ENCODE measurements at places on chromosomes 7 and 10.

- DNase-seq = no peak
These were observed 2.4 kb downstream of the CCDC71L start for GRCh38 chr7:106658316-106659165.

DNA sequence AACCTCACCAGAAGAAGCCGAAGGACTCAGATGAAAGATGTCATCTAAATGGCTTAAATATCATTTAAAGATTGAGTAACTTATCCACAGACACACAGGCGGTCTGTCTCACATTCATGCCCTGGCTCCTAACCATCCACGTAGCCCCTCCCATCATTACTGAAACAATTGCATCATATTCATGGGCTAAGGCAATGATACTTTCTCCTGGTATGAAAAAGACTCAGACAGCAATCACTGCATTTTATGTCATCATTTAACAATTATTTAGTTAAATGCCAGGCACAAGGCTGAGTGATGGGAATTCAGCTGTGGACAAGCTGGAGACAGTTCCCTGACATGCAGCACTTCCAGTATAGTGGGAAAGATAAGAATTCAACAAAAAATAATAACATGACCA, 11.2 kb upstream of the TECTB start:
- DNase-seq = no peak

- no peak for DNase-seq
These were observed 13.3 kb downstream of the PRSS2 start for GRCh38 chr7:142784096-142784495.

DNA sequence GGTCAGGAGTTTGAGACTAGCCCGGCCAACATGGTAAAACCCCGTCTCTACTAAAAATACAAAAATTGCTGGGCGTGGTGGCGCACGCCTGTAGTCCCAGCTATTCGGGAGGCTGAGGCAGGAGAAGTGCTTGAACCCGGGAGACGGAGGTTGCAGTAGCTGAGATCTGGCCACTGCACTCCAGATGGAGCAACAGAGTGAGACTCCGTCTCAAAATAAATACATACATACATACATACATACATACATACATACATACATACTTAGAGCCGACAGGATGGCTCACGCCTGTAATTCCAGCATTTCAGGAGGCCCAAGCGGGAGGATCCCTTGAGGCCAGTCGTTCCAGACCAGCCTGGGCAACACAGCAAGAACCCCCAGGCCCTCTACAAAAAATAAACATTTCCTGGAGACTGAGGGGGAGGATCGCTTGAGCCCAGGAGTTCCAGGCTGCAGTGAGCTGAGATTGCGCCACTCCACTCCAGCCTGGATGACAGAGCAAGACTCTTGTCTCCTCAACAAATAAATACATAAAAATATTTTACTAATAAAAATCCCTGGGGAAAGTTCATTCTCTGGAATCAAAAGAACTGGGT, 90.9 kb upstream of the TNRC18 start:
- DNase-seq = no peak

- no peak for DNase-seq
These were observed 186.1 kb downstream of the PRKG1 start for GRCh38 chr10:51260376-51260775.

- DNase-seq = no peak
These were observed 142.1 kb downstream of the CDK14 start for GRCh38 chr7:90738249-90738648.

- DNase-seq = no peak
These were observed 1.1 kb downstream of the ZNF511 start for GRCh38 chr10:133309720-133310398.

DNA sequence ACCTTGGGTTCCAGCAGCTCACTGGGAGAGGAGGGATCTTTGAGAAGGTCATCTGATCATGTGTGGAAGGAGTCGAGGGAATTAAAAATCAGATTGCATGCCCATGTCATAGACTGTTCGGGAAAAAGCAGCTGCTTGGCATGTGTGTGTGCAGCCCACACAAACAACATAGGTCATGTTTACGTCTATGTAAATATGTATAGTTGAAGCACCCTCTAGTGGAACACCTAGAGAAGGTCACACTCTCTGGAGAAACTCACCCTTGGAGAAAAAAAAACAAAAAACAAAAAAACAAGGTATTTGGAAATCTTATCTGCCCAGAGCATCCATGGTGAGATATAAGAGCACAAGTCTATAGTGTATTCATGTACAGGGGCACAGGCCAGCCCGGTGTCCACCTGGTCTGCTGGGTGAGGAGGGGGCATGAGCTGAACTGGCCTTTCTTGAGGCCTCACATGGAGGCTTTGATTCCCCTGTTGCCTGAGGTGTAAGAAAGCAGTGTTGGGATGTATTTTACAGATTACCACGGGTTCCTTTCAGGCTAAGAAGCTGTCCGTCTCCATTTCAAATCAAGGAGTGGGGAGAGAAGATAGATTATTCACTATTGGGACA, 98.0 kb downstream of the NPY start:
- no peak for DNase-seq

- DNase-seq = no peak
These were observed 138.7 kb downstream of the NRP1 start for GRCh38 chr10:33195608-33196376.

- DNase-seq = no peak
These were observed 5.4 kb downstream of the WDR86 start for GRCh38 chr7:151404216-151405011.

DNA sequence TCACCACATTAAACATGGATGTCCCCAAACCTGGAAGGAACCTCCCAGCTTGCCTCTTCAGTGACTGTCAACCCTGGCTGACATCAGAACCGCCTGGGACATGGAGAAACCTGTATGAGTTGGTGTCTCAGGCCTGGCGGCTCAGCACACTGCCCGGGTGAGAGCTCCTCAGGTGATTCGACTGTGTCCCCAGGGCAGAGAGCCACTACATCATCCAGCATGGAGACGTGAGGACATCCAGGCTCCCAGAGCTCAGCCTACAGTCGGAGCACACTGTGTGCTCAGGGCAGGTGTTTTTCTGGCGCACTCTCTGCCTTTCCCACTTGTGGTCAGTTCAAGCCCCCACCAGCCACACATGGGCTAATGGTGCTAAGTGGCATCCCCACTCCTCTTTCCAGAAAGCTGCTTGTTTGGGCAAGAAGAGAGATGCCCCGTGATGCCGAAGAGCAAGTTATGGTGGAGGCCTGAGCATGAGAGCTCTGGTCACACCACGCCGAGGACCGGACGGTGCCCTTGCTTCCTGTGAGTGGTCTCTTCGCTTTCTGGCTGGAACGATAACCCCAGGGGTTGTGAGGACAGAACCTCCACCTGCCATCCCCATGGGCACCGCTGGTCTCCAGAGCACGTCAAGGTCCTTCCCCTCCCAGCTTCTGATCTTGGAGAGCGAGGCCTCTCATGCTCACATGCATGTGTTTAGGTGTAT, 38.5 kb downstream of the AMZ1 start:
- DNase-seq = no peak

GRCh38 chr10:50832171-50832751, 53.2 kb downstream of the A1CF start:
- DNase-seq = no peak

DNA sequence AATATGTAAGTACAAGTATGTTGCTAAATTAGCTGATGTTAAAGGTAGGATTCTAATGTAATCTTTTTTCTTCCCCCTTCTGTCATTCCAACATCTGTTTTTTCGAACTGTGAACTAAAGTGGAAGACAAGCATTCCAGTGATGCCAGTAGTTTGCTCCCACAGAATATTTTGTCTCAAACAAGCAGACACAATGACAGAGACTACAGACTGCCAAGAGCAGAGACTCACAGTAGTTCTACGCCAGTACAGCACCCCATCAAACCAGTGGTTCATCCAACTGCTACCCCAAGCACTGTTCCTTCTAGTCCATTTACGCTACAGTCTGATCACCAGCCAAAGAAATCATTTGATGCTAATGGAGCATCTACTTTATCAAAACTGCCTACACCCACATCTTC, 62.7 kb downstream of the WAC start:
- no peak for DNase-seq

GRCh38 chr10:3131098-3131497, 41.5 kb downstream of the PITRM1 start:
- no peak for DNase-seq

DNA sequence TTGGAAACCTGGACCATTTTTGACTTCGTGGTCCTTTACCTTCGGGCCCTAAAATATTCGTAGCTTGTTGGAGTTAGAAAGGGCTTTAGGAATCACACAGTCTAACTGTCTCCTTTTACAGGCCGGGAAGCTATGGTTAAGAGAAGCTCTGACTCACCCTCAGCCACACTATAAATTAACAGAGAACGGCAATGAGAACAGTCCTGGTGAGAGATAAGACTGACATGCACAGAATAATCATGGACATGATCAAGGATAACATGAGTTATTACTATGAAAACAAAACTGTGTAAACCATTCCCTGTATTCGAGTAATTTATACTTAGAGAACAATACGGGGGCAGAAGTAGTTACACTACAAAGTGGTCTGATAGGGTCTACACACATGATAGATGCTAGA, 162.5 kb upstream of the MALRD1 start:
- DNase-seq = no peak

DNA sequence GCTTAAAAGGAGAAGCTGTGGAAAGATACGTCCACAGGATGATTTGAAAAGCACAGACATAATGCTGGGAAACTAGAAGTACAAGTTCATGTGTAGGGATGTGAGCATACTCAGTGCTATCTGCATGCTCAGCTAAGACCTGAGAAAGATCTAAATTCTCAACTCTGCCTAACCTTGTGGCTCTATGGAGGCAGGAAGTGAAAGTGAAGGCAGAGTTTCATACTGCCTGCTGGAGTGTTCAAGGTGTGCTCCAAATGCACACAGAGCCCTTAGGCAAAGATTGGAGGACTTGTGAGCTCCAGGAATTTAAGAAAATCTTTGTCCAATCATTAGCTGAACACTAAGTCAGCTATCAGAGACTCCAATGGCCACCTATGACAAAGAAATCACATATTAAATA, 190.9 kb downstream of the RNLS start:
- DNase-seq = no peak

- no peak for DNase-seq
These were observed 220.7 kb downstream of the ADK start for GRCh38 chr10:74371696-74372095.

DNA sequence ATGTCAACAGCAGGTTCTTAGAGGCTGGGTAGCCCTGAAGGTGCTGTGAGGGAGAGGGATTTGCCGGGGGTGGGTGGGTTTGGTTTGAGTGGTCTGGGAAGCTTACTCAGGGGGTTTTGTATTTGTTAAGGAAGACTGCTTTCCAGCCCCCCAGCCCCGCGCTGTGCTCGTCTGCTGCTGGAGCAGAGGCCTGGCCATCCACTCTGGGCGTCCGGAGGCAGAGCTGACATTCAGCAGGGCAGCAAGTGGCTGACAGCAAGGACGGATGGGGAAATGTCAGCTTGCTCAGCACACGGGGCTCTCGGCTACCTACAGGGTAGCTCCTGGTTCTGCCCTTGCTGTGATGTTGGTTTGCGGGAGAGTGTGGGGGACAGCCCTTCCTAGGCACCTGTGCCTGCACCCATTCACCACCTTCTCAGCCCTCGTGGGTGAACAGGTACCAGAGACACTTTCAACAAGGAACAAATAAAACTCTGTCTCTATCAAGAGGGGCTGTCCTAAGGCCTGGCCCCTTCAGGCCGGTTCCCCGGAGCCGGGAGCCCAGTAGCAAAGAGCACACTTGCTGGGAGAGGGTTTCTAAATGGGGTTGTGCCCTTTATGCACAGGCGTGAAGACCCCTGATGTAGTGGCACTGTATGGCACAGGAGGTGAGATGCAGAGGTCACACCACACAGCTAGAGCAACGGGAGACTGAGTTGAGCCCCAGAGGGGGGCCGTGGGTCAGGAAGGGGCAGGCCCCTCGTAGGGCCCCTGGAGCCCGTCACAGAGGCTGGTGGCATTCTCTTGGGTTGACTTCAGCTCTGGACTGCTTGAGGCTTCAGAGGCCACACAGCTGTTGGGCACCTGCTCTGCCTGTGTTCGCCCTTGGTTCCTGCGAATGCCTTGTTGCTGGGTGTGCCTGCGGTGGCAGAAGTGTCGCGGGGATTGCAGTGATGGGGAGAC, 72.2 kb upstream of the SHH start:
- DNase-seq = no peak

DNA sequence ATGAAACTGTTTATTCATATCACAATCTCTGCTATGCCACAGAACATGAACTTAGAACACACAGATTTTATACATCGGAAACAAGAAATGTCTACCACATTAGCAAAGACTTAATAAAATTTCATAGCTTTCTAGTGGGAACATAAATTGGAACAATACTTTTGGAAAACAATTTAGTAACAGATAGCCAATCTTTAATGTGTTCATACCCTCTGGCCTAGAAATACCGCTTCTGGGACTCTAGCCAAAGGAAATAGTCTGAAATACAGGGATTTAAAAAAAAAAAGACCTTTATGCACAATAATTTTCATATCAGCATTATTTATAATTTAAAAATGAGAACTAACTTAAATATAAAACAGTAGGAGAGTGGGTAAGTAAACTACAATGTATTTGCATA, 168.5 kb downstream of the PLXNA4 start:
- DNase-seq = no peak

DNA sequence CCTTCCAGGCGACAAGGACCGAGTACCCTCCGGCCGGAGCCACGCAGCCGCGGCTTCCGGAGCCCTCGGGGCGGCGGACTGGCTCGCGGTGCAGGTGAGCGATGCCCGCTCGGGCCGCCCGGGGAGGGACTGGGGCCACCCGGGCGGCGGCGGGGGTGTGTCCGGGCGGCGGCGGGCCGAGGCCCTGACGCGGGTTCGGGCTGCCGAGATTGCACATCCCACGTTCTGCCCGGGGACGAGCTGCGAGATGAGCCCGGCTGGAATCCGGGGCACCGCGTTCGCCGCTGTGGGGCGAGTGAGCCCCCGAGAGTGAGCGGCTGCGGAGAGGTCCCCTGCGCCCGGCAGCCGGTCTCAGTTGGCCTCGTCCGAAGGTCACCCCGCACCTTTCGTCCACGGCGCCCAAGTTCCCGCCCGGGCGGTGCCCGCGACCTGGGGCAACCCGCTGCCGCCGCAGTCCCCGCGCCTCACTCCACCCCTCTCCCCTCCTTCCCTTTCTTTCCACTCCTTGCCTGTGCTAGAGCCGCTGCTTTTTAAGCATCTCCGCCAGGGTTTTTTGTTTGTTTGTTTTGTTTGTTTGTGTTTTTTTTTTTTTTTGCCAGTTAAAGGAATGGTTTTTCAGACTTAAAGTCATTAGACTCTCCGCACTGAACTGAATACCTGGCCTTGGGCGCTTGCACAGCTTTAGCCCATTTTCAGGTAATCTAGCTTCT, 515 bp downstream of the RALA start:
- DNase-seq = peak; percentile 41

DNA sequence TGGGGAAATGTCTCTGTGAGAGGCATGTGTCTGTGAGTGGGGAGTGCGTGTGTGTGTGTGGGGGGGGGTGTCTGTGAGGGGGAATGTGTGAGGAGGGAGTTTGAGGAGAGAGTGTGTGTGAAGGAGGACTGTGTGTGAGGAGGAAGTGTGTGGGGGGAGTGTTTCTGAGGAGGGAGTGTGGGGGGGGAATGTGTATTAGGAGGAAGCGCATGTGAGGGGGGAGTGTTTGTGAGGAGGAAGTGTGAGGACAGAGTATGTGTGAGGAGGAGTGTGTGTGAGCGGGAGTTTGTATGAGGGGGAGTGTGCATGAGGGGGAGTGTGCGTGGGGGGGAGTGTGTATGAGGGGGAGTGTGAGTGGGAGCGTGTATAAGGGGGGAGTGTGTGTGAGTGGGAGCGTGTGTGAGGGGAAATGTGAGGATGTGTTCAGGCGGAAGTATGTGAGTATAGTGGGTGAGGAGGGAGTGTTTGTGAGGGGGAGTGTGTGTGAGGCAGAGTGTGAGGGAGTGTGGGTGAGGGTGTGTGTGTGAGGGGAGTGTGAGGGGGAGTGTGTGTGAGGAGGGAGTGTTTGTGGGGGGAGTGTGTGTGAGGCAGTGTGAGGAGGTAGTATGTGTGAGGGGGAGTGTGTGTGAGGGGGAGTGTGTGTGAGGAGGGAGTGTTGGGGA, 21.8 kb upstream of the PTPRN2 start:
- DNase-seq = no peak
